ENCODE measurements at places on chromosomes 11 and 22.

DNA sequence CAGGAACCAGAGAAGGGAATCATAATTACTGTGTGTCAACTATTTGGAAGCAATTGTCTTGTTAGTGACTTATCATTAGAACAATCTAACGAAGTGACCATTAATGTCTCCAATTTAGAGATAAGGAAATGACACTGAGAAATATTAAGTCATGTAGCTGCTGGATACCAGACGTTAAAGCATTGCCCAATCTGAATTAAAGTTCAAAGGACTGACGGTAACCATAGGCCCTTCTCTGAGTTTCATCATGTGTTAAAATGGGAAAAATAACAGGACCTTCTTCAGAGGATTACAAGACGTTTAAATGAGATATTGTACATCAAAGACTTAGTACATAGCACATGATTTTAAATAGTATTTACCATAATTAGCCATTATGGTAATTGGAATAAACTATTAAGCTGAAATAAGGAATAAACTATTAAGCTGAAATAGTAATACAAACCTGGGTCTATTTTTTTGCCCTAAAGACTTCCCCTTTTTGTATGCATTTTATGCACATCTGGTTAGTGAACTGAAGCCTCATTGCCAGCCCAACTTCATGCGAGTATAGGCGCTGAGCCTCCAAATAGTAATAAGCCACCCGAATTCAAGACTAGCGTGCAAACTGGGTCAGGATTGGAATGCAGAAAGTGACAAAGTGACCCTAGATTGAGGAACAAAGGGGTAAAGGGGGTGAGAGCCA, 41.0 kb downstream of the GLYATL1 start:
- H3K27me3 ChIP-seq, result no peaks in the 10 kb centered on the region
- no peaks in the 10 kb centered on the region for H3K36me3 ChIP-seq
- DNase-seq, result no peak
- no peak overlapping the region for H3K4me3 ChIP-seq

GRCh38 chr11:33731723-33732531, 4.3 kb downstream of the CD59 start:
- peaks cover 4% of the 10 kb centered on the region for H3K36me3 ChIP-seq
- peaks cover 30% of the 10 kb centered on the region for H3K4me1 ChIP-seq
- no peak overlapping the region for H3K4me3 ChIP-seq
- no peaks in the 10 kb centered on the region for H3K27me3 ChIP-seq
- no peak overlapping the region for H3K27ac ChIP-seq
- DNase-seq, result no peak

DNA sequence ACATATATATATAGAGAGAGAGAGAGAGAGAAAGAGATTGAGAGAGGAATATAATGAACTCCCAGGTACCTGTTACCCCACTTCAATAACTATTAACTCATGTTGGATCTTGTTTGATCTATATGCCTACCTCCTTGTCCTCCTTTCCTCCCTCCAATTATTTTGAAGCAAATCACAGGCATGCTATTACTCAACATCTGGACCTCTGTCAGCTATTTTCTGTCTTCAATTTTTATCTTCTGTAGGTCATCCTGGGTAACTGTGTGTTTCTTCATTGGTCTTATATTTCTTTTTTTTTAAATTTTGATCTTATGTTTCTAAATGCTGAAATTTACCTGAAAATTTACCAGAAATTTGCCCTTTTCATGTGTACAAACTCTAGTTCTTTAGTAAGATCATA, 24.8 kb downstream of the UVRAG start:
- no peaks in the 10 kb centered on the region for H3K27me3 ChIP-seq
- no peak overlapping the region for H3K27ac ChIP-seq
- H3K36me3 ChIP-seq, result no peaks in the 10 kb centered on the region
- DNase-seq, result no peak

DNA sequence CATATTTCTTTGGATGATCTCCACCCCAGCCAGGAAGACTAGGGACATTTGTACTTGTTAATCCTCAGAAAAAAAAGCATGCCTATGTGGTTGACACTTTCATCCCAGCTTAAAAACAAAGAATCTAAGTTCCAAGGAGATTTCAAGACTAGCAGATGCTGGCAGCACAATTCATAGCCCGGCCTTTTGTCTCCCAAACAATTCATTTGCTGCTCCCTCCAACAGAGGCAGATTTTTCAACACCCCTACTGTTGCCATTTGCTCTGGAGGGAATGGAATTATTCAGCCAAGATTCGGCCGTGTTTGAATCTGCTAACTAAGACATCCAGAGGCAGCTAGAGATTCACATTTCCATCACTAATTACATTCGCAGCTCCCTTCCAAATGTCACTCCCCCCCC, 15.3 kb downstream of the P2RX3 start:
- no peak for DNase-seq
- H3K27me3 ChIP-seq, result peaks cover 3% of the 10 kb centered on the region
- peaks cover 6% of the 10 kb centered on the region for H3K4me1 ChIP-seq
- no peaks in the 10 kb centered on the region for H3K36me3 ChIP-seq

DNA sequence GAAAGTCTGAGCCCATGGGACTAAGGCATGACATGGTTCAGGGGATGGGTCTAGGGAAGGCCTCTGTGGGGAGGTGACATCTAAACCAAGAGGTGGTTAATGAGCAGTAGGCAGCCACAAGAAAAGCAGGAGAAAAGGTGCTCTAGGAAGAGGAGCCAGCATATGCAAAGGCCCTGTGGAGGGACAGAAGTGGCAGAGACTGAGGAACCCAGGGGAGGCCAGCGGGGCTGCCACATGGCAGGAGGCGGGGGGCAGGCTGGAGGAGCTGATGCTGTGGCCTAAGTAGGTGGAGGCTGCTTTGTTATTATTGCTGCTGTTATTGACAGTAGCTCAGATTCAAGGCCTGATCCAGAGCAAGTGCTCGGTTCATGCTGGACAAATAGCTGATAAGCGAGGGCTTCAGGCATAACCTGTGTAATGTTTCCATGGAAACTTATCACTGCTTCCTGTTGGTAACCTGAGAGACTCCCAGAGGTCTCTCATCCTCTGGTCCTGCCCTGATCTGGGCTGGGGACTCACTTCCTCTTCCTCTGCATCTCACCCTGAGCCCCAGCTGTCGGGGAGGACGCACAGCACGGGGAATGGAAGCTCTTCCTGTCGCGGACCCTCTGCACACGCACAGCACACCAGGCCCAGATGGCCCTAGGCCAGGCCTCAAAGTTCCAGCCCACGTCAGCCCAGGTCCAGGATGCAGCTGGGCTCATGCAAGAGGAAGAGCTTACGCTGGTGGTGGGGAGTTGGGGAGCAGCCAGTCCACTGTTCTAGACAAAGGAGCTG, 75.2 kb upstream of the TP53I11 start:
- H3K27me3 ChIP-seq, result no peaks in the 10 kb centered on the region
- no peak overlapping the region for H3K27ac ChIP-seq
- H3K4me1 ChIP-seq, result peaks cover 10% of the 10 kb centered on the region
- H3K4me3 ChIP-seq, result no peak overlapping the region
- DNase-seq, result no peak
- no peaks in the 10 kb centered on the region for H3K36me3 ChIP-seq

DNA sequence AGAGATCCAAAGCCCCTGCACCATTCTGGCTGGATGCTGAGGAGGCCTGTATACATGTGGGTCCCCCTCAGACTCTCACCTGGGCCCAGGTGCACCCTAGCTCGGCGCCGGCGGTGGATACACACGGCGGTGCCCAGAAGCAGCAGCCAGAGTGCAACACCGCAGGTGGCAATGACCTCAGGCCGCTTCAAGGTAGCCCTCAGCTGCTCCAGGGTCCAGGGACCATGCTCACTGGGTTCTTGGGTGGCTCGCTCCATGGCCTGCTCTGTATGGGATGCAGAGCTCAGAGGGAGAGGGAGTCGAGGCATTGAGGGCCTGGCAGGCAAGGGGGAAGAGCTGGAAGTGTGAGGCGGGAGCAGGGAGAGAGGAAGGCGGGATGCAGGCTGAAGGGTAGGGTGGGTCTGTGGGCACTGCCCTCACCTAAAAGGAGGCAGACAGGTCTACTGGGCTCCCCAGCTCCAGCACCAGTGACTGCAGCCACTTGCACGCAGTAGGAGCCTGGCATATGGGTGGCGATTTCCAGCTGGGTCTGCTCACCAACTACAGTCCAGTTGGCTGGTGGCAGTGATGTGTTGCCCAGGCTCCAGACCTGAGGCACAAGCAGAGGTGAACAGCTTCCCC, 3.8 kb downstream of the ROBO4 start:
- no peak overlapping the region for H3K4me3 ChIP-seq
- DNase-seq, result no peak
- H3K27ac ChIP-seq, result no peak overlapping the region

DNA sequence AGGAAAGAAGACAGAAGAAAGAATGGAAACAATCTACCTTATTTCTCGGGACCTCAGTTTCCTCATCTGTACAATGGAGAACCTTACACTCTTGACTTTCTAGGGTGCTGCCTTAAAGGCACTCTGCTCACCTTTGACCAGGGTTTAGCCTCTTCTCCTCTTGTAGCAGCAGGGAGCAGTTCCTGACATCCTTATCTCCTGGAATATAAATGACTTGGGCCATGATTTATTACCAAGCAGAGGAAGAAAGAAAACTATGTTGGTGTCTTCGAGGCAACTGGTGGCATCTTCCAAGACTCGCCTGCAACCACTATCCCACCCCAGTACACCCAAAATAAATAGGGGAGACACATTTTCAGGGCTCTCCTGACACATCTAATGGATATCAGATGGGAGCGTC, 314.2 kb downstream of the BUD13 start:
- H3K4me3 ChIP-seq, result no peak overlapping the region
- H3K4me1 ChIP-seq, result no peaks in the 10 kb centered on the region
- no peak for DNase-seq
- no peaks in the 10 kb centered on the region for H3K27me3 ChIP-seq
- H3K36me3 ChIP-seq, result no peaks in the 10 kb centered on the region

DNA sequence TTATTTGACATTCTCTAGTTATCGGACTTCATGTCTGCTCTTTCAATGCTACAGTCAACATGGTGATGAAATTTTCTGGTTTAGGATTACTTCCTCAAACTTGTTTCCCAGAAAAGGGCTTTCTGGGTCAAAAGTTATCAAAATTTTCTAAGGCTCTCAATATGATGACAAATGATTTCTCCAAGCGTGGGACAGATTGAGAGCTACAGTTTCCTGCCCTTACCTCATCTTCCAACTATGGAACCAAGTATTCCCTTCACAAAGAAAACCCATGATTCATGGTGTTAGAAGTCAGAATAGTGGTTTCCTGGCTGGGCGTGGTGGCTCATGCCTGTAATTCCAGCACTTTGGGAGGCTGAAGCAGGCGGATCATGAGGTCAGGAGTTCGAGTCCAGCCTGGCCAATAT, 17.8 kb downstream of the MYO18B start:
- no peak overlapping the region for H3K4me3 ChIP-seq
- H3K27me3 ChIP-seq, result peaks cover 3% of the 10 kb centered on the region
- H3K27ac ChIP-seq, result no peak overlapping the region
- peak; percentile 22 for DNase-seq
- no peaks in the 10 kb centered on the region for H3K36me3 ChIP-seq
- no peaks in the 10 kb centered on the region for H3K4me1 ChIP-seq

- H3K36me3 ChIP-seq, result no peaks in the 10 kb centered on the region
- no peak for DNase-seq
- H3K4me1 ChIP-seq, result peaks cover 14% of the 10 kb centered on the region
Measured at GRCh38 chr22:27797520-27798391, 3.8 kb downstream of the MN1 start.
